ENCODE measurements at places on chromosomes 5 and 9.

GRCh38 chr5:107126341-107126740 lies 544.4 kb downstream of the EFNA5 start:
- DNase-seq, result no peak

- DNase-seq, result no peak
These were observed 11.5 kb downstream of the ANXA1 start for GRCh38 chr9:73162987-73163768.

GRCh38 chr5:115578657-115579056 lies 23.6 kb downstream of the TICAM2 start:
- DNase-seq, result no peak

DNA sequence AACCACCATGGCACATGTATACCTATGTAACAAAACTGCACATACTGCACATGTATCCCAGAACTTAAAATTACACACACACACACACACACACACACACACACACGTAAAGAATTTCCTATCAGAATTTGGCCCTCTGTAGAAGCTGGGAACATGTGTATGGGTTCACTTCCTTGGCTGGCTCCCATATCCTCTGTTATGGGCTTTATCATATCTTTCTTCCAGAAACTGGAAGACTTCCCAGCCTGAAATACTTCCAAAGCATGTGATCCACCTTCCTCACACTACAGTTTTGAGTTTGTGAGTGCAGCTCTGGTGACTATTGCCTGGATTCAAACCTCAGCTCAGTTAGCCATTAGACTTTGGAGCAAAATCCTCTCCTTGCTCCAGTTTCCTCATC lies 78.6 kb upstream of the GDNF start:
- peak; percentile 18 for DNase-seq

- no peak for DNase-seq
These were observed 100.3 kb upstream of the LMX1B start for GRCh38 chr9:126513159-126514036.

DNA sequence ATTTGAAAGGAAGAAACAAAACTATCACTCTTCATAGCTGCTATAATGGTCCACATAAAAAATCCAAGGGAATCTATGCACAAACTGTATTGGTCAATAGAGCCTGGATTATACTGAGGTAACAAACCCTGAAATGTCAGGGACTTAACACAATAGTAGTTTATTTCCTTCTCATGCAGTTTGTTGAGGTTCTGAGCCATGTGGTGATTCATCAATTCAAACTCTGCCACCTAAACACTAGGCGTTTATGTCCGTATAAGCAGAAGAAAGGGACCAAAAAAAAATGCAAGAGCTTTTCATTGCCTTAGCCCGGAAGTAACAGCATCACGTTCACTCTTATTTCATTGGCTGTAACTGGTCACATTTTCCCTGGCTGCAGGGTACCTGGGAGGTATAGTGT lies 464.7 kb downstream of the ZSWIM6 start:
- no peak for DNase-seq

DNA sequence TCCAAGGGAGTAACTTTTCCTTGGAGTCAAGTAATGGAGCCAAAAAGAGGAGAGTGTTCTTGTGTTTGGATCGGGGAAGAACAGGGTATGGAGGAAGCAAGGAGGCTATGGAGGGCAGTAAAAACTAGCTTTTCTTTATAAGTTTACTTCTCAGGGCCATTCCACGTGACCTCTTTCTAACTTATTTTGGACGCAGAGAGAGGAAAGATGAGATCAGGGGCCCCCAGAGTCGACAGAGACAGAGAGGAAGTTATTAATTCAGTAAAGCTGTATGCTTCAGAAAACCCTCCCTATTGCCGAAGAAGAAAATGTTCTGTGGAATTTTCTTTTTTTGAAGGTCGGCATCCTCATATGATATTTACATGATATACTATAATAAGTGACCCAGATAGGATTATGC lies 233.8 kb upstream of the MPDZ start:
- peak; percentile 8 for DNase-seq

GRCh38 chr9:73104342-73104741 lies 47.3 kb upstream of the ANXA1 start:
- no peak for DNase-seq

DNA sequence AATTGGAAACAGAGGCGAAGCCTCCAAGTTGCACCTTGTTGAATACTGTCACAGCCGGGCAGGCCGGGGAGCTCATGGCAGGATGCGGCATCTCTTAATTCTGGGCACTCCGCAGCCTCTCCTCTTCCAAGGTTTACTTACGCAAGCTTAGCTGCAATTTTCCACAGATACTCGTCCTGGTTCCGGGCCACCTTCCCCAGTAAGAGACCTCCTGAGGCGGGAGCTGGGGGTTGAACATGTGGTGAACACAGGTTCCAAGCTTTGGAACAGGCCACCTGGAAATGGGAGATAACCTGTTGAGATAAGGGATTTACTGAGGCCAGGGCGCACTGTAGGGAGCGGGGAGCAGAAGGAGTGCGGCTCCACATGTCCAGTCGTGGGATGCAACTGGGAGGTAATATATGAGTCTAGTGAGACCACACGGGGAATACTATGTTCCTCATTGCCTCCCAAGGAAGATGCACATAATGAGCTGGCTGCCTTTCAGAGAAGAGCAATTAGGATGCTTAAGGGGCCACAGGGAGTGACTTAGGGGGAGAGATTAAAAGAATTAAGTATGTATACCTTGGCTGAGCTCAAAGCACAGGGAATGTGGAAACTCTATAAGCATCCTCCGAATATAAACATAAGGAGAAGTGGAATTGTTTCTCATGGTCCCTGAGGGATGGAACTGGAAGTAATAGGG lies 335.2 kb downstream of the CWC27 start:
- no peak for DNase-seq

DNA sequence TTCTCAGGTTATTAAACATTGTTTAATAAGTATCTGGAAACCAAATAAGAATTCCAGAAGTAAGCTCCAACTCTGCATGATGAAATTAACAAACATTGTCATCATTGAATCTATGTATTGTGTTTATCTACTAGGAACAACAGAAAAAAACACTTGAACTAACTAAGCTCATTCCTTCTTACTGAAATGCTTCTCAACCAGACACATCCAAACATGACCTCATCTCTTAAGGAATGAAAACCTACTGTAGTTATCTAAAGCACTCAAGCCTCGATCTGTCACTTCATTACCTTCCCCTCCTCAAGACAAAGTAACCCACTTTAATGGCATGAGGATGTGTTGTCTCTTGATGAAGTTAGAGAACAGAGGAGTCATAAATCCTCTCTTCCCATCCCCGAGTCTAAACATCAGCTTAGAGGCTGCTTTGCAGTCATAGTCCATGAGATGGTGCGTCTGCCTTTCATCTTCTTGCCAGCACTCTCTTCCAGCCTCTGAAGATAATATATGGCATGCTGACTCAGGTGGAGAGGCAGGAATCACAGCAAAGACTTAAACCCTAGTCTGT lies 86.5 kb downstream of the CEMIP2 start:
- DNase-seq, result no peak

DNA sequence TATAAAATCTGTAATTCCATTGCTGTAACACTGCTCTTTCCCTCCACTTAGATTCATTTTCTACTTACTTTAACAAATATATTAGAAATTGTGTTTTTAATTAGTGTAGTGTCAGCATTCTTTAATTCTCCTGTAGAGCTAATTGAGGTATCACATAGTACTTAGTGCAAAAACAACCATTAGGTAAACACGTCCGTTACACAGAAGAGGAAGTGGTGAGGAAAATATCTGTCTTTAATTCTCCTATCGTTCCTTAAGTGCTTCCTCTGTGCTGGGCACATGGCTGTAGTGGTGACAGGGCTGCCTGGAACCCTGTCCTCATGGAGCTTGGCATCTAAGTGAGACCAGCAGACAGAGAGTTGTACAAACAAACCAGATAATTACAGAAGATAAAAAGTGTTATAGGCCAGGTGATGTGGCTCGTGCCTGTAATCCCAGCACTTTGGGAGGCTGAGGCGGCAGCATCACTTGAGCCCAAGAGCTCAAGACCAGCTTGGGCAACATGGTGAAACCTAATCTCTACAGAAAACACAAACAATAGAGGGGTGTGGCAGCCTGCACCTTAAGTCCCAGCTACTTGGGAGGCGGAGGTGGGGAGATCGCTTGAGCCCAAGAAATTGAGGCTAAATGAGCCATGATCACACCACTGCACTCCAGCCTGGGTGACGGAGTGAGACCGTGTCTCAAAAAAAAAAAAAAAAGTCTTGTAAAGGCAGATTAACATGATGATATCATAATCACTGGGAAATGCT lies 36.4 kb downstream of the PARP8 start:
- no peak for DNase-seq

DNA sequence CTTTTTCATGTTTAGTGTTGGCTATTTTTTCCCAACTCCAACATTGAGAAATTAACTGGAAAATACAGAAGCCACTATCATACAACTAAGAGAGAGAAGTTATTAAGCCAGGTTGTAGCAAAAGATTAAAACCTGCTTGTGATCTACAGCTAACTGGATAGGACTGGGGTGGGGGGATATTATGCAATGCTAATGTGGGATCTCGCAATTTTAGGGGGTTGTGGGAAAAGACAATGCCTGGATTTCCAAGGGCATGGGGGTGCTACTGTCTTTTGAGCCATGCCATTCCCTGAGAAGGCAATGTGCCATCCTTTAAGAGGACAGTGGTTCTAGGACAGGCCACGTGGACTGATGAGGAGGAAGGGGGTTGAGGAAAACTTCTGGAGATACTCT lies 46.5 kb downstream of the MARCHF3 start:
- no peak for DNase-seq

- DNase-seq, result no peak
These were observed 58.6 kb downstream of the PTPN3 start for GRCh38 chr9:109439378-109440116.

DNA sequence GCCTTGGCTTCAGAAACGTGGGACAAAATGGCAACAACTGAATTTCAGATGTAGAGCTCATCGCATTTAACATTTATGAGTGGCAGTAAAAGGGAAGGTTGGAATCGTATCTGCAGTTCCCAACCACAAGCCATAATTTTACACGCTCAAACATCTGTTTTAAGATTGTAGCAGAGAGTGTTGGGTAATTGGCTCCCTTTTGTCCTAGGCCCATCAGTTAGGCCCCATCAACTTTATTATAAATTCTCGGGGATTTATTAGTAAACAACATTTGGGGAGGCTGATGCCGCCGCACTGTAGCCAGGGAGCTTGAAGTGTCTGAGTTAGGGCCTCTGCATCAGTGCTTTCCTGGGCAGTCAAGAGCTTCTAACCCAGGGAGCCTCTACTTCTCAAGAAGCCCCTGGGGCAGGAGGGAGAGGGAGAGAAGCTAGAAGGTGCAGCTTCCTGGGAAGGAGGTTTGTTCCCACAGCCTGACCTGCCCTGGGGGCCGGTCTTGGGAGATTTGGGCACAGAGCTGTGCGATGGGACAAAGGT lies 66.2 kb downstream of the HSPA4 start:
- no peak for DNase-seq

GRCh38 chr9:88781628-88782391 lies 209.5 kb upstream of the S1PR3 start:
- no peak for DNase-seq

DNA sequence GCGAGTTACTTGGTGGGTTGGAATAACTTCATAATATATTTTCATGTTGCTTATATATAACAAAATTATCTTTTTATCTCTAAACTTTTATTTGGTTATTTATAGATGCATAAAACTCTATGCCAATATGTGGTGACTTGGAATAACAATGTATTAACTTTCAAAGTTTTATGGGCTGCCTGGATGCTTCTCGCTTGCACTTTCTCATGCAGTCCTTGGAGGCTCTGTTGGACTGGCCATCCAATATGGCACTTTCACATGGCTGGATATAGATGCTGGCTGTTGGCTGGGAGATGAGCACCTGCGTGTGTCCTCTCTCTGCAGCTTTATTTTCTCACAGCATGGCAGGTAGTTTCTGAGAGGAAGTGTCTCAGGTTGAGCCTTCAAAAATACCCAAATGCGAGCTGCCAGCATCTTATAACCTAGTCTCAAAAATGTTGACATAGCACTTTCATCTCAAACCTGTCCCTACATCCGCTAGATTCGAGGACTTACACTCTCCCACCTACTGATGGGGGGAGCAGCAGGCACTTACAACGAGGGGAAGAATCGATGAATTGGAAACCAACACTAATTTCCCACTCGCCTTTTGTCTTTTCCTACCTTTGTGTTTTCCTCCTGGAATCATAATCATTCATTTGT lies 48.3 kb upstream of the SMARCA2 start:
- DNase-seq, result no peak

DNA sequence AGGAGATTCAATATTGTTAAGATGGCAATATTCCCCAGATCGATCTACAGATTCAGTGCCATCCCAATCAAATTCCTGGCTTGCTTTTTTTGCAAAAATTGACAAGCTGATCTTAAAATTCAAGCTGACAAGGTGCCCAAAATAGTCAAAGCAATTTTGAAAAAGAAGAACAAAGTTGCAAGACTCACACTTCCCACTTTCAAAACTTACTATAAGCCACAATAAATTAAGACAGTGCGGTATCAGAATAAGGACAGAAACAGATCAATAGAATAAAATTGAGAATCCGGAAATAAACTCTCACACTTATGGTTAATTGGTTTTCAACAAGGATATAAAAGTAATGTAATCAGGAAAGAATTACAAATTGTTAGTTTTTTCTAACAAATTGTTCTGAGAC lies 97.1 kb downstream of the NRG2 start:
- no peak for DNase-seq

DNA sequence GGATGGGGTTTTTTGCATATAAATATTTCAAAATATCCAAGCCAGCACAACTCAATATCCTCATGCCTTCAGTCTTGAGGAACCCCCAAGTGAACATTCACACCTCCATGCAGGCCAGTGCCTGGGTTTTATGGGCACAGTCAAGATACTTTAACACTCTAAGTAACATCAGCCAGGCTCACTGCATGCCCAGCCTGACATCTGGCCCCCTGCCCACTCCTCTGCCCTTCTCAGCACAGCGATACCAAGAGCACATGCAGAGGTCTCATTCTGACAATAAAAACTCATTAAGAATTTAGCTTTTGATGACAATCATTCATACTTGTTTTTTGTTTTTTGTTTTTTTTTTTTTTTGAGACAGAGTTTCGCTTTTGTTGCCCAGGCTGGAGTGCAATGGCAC lies 250.0 kb downstream of the CWC27 start:
- DNase-seq, result no peak

DNA sequence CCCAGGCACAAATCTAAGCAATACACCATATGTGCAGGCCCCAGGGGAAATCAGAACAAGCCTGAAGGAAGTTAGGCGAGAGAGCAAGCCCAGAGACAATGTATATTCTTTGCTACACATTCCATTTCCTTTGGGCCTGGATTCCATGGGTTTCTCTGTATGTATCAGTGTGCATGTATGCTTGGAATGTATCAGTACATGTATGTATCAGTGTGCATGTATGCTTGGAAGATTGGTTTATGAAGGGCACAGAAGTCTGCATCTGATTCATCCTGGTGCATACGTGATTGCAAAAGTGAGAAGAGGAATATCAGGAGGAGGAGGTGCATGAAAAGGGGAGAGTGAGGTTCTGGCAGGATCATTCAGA lies 232.6 kb upstream of the ANKRD55 start:
- DNase-seq, result no peak

GRCh38 chr9:137244486-137245449 lies 3.7 kb downstream of the TUBB4B start:
- DNase-seq, result no peak

GRCh38 chr5:10701567-10702039 lies 59.4 kb downstream of the DAP start:
- no peak for DNase-seq
